CD4-positive, alpha-beta memory T cell (primary cell): ENCODE measurements at places on chromosomes 16 and 17.

GRCh38 chr17:34393401-34393800 lies 30.4 kb upstream of the CCL1 start:
- DNase-seq, result no peak

DNA sequence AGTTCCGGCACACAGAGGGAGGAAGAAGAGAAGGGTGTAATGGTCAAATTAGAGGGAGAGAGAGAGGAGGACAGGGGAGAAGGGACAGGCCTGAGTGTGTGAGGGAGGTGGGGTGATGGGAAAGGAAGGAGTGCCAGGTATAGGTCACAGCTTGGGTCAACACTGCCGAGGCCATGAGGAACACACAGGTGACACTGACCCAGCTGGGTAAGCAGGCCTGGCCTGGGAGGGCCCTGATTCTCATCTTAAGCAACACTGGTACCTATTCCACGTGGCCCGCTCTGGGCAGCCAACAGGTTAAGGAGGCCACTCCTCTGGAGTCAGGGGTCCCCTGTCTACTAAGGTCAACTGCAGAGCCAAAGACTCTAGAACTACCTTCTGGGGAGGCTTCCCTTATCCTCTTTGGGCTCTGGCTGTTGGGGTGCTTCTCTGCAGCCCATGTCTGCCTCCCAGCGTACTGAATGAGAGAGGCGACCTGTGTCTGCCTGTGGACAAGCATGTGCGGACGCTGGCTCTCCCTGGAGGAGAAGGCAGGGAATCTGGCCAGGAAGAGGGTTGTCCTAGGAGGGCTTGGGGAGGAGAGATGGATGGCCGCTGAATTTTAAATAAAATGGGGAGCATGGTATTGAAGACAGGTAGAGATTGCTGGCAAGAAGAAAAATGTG lies 57.6 kb downstream of the RGS9 start:
- no peak for DNase-seq

GRCh38 chr17:31256936-31257335 lies 40.1 kb downstream of the OMG start:
- DNase-seq, result no peak

DNA sequence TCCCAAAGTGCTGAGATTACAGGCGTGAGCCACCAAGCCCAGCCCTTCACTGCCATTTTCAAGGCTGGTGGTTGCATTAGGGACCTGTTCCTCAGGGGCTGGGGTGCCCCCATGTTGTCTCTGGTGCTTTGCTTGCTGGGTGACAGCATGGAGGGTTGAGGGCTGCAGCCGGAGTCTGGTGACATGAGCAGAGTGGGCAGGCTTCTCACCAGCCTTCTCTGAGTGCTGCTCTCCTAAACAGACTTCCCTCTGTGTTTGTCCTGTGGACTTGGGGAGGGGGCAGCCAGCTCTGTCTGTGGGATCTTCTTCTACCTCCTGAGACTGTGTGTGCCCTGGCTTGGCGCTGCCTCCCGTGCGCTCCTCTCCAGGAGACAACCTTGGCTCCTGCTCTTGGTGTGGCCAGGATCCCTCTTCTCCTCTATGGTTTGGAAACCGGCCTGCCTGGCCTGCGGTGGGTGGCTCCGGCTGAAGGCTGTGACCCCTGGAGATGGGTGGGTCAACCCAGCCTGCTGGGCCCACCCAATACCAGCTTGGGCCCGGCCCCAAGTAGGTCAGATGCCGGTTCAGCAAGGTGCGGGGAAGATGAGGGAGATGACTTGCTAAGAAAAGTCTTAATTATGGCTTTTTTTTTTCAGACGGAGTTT lies 72.1 kb downstream of the PDPK1 start:
- no peak for DNase-seq

- no peak for DNase-seq
These were observed 42.6 kb upstream of the CHMP6 start for GRCh38 chr17:80948976-80949450.

DNA sequence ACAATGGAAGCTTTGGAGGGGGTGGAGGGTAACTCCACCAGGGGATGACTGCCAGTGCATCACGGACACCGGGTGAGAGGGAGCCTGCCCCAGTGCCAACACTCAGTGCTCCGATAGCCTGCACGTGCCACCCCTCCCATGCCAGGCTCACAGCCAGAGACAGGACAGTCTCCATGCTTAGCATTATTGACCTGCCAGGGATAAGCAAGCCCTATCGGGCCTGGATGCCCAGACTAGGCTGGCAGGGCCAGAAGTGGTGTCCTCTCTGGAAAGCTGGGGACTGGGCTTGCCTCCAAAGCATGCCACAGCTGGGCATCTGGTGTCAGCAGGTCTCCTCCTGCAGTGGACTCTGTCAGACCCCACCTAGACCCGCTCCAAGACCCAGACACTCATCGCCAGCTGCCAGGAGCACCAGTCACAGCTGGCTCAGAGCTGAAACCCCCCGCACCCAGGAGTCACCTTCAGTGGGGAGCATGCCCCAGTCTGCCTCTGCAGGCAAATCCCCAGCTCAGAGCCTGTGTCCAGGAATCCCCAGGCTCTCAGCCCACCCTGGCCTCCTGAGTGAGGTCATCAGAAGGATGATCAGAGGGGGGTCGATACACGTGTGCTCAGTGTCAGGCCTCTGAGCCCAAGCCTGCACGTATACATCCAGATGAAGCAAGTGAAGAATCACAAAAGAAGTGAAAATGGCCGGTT lies 1.8 kb upstream of the RHBDF1 start:
- DNase-seq, result no peak

- DNase-seq, result no peak
These were observed 18.8 kb downstream of the LRRC36 start for GRCh38 chr16:67345401-67345800.

- no peak for DNase-seq
These were observed 48.9 kb downstream of the SMPD3 start for GRCh38 chr16:68399456-68399855.

DNA sequence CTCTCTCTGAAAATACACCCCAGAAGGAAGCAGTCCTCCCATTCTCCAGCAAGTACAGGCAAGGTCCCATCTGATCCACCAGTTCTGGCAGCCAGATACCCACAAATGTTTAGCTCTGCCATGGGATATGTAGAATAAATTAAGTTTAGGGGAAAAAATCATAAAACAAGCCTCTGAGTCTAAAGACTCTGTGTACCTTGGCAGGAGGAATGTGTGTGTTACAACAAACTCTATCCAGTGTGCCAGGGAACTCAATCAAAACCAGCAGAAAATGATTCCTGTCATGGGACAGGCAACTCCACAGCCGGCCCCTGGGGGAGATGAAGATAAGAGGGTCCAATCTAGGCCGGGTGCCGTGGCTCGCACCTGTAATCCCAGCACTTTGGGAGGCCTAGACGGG lies 73.4 kb downstream of the MRM3 start:
- no peak for DNase-seq

- DNase-seq, result no peak
These were observed 88.3 kb upstream of the GSE1 start for GRCh38 chr16:85524630-85525419.
